MCF 10A (cell line): ENCODE measurements at places on chromosomes 3 and 15. TPM values are rescaled to one million over a fixed set of nuclear protein-coding genes. Genes with fewer than 3 reads are reported as not detected.

MCF2L2 gene
- 2.6 and 3.4 TPM in 2 replicates for total RNA-seq

DNA sequence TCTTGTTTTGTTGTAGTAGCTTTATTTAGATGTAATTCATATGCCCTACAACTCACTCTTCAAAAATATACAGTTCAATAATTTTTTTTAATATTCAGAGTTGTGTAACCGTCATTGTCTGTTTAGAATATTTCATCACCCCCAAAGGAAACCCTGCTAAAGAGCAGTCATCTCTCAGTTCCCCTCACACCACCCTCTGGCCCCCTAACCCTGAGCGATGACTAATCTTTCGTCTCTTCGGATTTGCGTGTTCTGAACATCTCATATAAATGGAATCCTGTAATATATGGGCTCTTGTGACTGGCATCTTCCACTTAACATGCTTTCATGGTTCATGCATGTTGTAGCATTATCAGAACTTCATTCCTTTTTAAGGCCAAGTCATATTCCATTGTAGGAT is 183.8 kb downstream of the ATG7 start:
- DNase-seq, result peak; percentile 59

FBXO40 gene
- not detected in 2 replicates for total RNA-seq

DNA sequence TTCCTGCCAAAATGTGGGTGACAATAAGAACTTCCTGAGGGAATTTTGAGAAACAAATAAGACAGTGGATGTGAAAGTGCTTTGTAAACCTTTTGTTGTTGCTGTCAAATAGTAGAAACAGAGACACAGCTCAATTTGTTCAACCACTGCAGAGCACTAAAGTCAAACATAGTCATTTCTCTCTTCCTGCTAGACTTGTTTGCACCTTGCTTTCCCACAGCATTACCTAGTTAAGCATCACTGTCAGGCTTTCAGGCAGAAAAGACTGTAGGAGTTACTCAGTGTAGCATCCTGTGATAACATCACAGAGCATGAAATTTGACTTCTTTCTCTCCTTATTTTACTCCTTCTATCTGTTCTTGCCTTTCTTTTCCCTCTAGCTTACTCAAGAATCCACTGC is 27.1 kb downstream of the SLC12A1 start:
- DNase-seq, result no peak

RAB11A gene
- 139 and 164 TPM in 2 replicates for total RNA-seq
